ENCODE measurements at places on chromosomes 6 and 20.

DNA sequence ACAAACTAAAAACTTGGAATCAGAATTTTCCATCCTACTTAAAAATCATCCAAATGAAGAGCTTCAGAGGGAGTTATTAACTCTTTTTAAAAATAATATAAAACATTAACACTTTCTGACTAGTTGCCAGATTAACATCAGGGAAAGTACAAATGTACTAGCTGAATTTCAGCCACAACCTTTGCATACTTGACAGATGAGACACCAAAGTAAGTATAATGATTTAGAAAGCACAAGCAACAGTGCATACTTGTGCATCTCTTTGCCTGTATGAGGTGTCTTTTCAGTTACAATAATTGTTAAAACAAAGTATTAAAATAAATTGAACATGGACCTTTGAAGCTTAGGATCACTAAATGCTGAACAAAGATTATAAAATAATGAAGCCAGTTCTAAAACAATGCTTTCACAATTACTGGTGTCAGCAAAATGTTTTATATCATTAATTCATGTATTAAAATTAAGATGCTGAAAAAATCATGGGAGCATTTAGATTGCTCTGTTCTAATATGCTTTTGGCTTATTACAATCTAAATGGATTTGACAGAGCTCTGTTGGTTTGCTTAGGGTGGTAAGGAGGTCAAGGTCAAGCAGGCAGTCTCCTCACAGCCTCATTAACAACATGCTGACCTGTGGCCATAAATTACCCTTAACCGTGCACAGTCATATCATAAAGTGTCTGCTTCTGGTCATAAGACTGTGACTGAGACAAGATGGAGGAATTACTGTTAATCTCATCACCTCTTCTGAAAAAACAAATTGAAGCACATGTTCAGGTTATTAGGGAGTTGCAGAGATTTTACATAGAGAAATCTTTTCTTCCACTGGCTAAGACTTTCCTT is 15.1 kb downstream of the RNF217 start:
- no peak for DNase-seq

DNA sequence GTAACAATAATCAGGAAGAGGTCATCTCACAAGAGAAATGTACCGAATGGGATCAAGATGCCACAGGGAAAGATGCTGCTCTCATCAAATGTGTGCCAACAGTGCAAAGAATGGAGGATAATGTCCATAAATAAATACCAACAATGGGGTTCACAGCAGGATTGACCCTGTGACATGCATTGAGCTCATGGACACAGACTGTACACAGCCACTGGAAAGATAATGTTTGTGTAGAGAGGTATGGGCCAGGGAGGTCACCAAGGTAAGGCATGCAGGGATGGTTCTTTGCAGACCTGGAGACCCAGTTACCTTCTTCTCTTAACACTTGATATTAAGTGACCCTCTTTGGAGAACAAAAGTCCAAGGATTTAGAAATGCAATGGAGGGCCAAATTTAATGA is 1.5 kb downstream of the AGPAT1 start:
- DNase-seq = no peak

DNA sequence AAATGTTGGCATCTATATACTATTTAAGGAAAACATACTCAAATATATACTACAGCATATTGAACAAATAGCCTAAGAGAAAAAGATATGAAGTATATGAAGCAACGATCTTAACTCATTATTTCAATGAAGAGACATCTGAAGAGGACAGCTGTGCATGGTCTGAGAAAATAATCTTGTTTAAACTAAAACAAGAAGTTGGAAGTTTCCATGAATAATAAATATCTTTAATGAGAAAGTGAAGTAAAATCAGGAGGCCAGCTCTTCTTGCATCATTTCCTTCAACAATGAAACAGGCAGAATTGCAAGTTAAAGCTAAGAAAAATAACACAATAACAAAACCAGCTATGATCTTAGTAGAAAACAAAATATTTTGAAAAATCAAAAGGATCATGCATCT is 1265.4 kb upstream of the MAP3K7 start:
- DNase-seq = no peak

DNA sequence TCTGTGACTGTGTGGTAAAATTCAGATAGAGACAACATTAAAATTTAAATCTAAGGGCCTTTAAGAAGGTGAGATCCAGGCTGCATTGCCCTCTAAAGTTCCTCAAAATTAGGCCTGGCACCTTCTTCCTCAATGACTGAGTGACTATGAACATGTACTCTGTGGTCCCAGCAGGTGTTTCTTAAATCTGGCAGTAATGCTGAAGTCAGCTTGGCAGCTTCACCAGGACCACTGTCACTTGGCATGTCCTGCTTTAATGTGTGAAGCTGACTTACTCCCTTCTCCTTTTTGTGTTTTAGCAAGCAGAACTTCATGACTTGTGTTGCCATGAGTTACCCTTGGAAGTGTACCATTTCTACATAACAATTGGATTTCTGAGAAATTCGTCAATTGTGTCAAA is 141.7 kb downstream of the NKAIN2 start:
- no peak for DNase-seq

DNA sequence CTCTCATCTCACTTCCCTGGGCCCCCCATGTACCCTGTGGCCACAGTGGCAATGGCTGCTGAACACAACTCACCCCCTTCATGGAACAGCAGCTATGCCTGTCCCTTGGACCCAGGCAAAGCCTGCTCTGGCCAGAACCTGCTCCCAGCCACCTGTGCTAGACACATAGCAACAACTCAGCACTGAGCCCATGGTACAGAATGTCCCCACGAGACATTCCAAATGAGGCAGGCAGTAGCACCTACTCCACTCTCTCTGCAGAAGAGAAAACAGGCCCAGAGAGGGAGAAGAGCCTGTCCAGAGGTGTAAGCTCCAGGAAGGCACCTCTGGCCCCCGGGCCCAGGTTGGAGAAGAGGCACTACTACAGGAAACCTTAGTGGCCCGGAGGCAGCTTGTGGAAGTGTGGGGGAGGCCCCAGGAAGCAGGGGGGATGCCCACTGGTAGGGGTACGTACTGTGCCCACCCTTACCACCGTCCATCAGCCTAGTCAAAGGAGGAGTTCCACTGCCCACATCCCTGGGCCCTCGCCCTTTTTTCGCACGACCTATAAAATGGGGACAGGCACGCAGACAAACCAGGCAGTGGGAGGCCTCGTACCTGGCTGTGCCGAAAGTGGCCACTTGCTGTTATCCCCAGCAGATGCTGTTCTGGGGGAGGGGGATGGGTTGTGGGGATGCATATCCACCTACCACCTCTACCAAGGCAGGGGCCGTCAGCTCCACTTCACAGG is 97.2 kb downstream of the ASXL1 start:
- DNase-seq = no peak

DNA sequence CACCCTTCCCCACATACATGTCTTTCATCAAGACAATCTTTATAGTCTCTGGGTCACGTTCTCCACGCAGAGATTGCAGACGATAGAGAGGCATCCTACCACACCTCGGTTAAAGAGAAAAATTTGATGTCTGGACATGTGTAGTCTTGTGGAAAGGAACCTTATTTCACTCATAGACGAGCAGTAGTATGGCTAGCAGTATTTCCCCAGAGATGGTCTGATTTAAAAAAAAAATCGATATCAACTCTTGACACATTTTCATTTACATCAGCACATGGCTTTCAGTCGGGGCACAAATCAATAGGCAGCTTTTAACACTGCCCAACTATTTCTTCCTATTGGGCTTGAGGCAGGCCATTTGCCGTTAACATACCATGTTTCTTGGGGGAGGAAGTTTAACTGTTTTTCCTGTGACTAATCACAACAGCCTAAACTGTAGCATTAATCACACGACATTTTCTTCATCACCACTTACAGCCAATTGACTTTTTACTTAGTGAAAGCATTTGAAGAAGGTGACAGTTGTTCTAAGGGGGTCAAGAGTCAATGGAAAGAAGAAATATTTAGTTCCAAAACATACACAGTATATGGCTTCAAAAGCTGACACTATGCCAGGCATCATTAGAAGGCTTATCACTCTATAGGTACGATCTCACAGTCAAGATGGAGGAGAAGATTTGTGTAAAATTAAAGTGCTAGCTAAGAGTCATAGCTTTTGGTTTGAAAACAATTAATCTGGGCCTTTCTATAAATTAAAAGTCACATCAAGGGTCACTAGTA is 129.5 kb upstream of the HDAC2 start:
- no peak for DNase-seq

DNA sequence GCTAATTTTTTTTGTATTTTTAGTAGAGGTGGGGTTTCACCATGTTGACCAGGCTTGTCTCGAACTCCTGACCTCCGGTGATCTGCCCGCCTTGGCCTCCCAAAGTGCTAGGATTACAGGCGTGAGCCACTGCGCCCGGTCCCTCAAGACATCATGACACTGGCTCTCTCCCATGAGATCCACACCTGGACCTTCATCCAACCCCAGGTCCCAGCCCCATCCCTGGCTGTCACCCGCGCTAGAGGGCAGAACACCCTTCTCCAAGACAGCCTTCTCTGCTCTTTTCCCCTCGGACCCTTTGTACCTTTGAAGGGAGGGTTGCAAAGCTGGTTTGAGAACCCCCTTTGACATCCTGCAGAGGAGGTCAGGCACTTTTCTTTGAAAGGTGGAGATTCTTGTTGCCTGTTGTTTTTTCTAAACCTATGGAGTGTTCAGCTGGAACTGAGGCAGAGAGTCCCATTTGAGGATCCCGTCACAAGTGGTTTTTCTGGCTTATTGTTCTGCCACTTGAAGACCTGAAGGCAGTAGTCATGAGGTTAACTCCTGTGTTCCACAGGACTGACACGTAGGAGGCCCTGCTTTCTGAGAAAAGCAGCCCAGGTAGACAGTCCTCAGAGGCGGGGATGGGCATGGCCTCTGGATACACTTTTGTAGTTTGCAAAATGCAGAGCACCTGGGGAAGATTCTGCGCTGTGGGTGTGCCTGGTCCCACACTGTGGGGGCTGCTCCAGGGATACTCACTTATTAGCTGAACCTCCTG is 171.1 kb upstream of the SNX9 start:
- DNase-seq = no peak

DNA sequence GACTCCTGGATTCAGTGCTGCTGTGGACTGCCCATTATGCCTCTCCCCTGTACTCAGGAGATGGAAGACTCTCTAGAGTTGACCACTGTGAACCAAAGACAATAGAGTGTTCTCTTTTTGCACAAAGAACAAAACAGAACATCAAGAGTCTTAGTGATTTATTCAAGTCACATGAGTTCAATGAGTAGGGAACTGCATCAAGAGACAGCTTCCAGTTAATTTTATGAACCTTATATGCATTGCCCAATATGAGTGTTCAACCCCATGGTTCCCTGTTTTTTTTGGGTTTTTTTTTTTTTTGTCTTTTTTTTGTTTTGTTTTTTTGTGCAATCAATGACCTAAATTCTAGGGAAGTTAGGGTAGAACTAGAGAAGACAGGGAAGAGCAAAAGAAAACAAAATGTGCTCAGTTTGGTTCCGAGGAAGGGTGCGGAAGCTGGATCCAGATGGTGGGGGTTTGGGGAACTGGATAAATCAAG is 224.3 kb downstream of the MAFB start:
- DNase-seq = no peak

- DNase-seq = no peak
Measured at GRCh38 chr20:63054103-63054474, 47.3 kb upstream of the BHLHE23 start.

GRCh38 chr20:308427-309038 is 11.2 kb downstream of the ZCCHC3 start:
- DNase-seq = no peak

- no peak for DNase-seq
Measured at GRCh38 chr6:88105741-88106340, 58.2 kb downstream of the SPACA1 start.

GRCh38 chr20:2416541-2417212 is 36.0 kb downstream of the TGM6 start:
- no peak for DNase-seq

GRCh38 chr6:22288721-22289120 is 8.1 kb downstream of the PRL start:
- DNase-seq = no peak

- no peak for DNase-seq
Measured at GRCh38 chr6:87756858-87757257, 54.8 kb upstream of the AKIRIN2 start.

DNA sequence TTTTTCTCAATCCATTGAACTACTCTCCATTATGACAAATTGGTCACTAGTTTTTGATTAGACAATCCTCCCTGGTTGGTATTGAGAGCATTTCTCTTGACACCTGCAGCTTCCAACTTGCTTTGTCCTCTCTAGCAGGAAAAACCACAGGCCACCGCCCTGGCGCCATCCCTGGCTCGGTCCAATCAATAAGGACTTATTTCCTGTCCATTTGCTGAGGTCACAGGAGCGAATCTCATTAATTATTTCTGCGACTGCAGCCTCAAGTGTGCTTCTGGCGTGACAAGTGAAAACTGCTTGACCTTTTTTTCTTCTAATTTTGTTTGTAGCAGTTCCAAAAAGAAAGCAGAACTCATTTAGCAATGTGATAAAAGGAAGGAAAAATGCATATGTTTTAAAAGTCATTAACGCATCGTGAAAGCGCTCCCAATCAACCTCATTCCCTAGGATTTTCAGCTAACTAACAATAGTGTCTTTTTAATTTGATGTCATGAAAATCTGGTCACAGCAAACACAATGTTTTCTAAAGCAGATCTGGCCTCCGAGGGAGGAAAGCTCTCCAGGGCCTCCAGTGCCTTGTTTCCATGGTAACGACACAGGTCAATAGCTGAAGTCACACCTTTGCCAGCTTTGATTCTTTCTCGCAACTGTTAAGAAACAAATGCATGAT is 39.0 kb upstream of the BEND3 start:
- no peak for DNase-seq

- DNase-seq = no peak
Measured at GRCh38 chr20:41161886-41162285, 24.5 kb downstream of the PLCG1 start.

GRCh38 chr6:9028086-9028485 is 592.7 kb upstream of the SLC35B3 start:
- DNase-seq = no peak

DNA sequence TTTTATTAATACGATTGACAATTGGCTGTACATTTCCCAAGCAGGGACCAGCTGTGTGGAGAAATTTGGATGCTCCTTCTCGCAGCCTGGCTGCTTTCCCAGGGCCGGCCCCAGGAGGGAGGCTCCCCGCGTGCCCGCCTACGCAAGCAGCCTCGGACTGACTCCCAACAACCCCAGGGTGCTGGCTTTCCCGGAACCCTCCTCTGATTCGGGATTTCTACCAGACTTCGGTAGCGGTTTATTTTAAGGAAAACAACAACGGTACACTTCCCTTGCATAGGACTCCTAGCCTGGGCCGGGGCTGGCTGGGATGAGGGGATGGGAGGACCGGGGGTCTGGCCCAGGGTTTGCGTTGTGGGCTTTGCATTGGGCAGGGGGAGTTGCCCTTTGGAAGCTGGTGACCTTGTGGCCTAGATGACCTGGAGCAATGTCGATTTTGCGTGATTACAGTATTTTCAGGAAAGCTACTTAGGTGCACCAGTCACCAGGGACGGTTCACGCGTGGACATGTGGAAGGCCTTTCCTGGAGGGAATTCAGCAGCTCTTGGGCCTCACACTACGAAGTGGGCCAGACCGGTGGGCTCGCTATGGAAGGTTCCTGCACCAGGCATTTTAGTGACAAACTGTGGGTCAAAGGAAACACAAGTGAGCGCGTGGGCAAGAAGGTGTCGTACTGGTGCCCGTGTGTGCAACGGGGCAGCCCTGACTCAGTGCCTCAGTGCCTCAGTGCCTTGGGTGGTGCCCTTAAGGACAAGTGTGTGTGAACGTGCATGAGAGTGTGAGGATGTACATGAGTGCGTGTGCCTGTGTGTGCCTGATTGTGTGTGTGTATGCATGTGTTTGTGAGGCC is 20.7 kb upstream of the PHACTR3 start:
- DNase-seq = no peak
